ENCODE measurements at places on chromosomes 3 and 15.

DNA sequence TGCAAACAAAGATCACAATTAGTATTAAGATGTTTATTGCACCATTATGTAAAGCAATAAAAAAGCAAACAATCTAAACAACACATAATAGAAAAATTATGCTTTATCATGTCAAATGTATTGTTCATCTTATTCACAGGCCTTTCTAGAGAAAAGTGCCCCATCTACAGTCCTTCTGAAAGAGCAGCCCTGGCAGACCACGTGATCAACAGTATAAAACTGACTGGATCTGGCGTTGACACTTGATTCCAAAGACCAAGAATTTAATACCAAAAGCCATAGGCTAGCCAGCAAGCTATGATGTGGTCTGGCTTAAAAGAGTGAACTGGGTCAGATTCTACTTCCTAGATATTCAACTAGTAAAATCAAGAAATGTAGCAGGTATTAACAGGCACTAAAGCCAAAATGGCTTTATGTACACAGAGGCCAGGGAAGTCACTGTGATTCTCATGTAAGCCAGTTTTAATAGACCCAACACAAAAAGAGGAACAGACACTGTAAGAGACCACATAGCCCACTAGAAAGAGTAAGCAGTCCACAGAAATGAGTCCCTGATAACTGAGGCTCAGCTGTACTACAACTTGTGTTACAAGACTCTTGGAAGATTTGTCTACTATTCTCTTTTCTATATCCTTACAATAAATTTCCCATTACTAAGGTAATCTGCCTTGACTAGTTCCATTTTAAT lies 32.5 kb downstream of the DMXL2 start:
- DNase-seq: no peak

- no peak for DNase-seq
Observed at GRCh38 chr15:58447271-58448010, 15.7 kb downstream of the LIPC start.

- no peak for DNase-seq
Observed at GRCh38 chr3:7315037-7315436, 454.1 kb downstream of the GRM7 start.

DNA sequence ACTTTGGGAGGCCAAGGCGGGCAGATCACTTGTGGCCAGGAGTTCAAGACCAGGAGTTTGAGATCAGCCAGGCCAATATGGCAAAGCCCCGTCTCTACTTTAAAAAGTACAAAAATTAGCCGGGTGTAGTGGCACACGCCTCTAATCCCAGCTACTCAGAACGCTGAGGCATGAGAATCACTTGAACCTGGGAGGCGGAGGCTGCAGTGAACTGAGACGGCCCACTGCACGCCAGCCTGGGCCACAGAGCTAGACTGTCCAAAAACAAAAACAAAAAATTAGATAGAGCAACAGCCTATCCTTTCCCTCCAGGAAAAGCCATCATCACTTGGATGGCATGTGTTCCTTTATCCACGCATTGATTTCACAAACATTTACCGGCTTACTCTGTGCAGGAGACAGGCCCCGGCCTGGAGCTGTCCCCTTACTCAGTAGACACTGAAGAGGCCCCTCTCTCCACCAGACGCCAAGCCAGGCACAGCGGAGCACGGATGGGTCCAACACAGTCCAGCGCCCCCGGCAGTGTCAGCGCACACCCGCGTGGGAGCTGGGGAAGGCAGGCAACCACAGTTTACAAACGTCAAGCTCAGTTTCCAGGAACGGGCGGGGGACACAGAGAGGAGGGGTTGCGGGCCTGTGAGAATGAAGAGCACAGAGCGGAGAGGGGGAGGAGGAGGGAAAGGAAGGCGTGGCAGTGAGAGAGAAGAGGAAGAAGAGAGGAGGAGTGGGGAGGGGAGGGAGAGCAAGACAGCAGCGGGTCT lies 3.1 kb downstream of the GP5 start:
- peak; percentile 52 for DNase-seq

DNA sequence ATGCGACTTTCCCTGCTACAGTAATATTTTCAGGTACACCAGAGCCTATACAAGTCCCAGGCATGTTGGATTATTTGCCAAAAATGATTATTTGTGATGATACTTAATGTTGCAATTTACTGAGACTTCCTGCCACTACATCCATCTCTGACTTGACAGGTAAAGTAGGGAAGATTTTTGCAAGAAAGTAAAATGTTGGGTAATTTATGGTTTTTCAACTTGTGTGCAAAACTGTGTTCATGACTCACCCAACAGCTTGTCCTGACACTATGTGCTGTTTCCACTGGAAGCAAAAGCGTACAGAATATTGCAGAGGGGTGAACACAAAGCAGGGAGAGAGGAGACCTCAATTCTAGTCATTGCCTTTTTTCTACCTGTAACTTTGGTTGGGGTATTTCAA lies 5.4 kb upstream of the CRBN start:
- no peak for DNase-seq

GRCh38 chr3:104521606-104522336 lies 844.9 kb upstream of the ALCAM start:
- DNase-seq: no peak

DNA sequence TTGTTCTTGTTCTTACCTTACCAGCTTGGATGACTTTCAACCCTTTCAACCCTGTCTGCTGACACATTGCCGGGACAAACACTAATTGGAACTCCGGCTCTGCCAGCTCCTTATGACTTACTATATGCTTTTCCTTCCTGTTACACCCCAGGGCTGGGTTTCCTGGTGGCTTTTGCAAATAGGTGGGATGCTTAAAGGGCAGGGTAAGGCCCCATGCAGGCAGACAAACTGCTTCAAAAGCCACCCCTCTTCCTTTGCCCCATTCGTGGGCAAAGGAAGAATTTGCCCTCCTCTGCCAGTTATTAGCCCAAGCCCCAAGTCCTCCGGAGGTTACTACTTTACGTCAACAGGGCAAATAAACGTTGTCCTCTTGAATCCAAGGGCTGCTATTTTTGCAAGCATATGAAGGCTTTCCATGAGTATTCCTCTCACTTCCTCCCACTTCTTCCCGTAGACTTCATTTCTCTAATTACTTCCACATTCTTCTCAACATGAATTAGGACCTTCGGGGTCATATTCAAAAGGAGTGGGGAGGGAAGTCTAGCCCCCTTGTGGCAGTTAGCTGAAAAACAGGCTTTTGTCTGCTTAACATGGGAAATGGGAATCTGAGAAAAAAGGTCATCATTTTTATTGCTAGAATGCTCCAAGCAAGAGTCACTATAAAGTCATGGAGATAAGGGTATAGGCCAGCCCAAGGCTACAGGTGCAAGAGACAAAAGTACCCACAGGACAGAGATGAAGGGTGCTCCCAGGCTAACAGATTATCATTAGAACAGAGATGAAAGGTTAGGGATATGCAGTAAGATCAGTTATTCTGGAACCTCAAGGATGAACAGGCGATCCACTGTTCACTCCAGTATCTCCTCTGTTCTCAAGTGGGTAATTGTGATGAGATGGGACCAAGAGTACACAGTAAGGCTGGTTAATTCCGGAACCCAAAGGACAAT lies 56.3 kb upstream of the FSTL1 start:
- DNase-seq: no peak

GRCh38 chr3:64916937-64917336 lies 229.1 kb upstream of the ADAMTS9 start:
- DNase-seq: no peak

DNA sequence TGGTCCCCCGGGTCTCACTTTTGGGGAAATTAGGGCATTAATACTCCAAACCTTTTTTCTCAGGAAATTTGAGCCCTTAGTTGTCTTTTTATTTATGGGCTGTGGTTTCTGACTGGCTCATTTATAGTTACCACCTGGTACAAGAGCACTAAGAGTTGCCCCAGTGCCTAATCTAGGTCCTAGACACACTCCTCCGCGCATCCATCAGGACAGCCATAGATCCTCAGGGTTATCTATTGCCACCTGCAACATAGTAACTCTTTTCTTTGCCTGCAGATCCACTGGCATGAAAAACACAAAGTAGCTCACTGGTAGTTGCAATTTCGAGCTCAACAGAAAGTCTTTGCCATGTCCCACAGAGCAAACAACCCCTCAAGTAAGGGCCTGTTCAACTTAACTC lies 576.4 kb upstream of the ROBO2 start:
- no peak for DNase-seq

DNA sequence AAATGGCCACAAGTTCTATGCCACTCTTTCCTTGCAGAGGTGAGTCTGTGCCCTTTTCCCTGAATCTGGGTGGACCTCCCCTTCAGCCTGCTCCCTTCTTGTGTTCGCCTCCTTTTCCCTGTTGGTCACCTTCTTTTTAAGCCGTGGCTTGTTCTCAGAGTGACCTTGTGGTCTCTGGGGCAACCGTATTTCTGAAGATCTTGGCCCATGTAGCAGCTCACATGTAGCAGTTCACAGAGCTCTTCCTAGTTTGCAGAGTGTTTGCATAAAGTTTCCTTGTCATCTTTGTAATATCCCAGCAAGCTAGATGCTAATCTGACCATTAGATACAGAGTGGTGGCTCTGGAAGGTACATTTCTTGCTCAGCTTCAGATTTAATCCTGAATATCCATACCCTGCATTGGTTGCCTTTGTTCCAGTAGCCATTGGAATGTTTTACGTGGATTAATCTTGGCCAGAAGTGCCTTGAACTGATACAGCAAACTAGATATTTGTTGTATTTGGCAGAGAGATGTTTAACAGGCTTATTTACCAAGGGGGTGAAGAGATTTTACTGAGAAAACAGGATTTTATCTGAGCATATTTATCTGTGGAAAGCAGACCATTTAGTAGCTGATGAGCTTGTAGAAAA lies 40.7 kb upstream of the BSN start:
- no peak for DNase-seq

DNA sequence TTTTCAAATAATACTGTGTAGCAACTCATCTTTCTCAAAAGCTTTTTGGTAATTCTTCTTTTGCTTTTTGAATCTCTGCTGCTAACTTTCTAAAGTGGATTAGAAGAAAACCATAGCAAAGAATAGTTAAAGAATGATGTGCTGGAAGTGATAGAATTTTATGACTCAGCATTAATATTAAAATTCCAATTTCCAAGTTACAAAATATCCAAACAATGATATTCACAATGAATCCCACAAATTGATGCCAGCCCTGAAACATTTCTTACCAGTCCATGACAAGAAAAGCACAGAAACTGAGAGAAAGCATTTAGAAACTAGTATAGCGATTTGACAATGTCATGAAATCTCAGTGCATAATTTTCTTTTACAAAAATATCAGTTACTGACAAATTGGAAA lies 482.2 kb downstream of the RBMS3 start:
- DNase-seq: no peak

DNA sequence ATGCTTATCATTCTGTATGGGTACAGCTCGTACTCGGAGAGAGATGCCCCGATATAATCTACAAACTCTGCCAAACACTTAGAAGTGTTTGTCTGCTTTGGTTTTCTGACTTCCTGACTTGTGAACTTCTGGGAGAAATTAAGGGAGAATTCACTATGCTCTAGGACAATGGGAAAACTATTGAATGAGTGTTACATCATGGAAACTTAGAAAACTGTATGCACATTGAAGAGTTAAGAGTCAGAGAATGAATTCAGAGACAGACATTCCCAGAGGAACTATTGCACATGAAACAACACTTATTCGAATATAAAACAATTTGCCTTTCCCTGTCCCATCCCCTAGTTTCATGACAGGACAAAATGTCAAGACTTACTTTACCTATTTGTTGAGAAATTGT lies 57.8 kb downstream of the DTWD1 start:
- no peak for DNase-seq

- DNase-seq: no peak
Observed at GRCh38 chr3:136022529-136023263, 57.2 kb downstream of the PPP2R3A start.

DNA sequence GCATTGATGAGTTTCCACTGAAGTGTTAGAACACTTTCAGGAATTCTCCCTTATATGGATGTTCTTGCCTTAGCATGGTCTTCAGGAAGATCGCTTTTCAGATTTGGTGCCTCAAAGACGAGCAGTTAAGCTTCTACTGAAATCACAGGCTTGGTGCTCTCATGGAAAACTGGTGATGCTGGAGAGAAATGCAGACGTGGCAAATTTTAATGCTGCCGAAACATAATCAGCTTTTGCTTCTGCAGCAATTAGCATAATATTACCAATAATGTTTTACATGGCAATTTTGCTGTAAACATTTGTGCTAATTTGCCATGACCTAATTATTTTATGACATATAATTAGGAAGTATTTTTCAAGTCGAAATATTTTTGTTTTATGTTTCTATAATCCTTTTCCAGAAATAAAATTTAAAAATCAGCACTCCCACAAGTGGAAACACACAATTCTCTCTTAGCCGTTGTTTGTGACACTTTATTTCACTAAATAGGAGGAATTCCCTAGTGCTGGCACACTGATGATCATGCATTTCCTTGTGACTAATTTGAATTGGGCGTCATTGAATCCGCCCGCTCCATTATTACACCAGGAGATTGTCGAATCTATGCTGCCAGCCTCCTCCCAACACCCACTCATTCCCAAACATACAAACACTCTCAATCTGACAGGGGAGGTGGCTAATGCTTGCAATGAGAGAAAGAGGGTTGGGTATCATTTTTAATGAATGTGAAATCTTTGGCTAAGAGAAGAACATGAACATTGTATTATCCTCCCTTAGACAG lies 506.8 kb upstream of the PPP2R3A start:
- DNase-seq: no peak

DNA sequence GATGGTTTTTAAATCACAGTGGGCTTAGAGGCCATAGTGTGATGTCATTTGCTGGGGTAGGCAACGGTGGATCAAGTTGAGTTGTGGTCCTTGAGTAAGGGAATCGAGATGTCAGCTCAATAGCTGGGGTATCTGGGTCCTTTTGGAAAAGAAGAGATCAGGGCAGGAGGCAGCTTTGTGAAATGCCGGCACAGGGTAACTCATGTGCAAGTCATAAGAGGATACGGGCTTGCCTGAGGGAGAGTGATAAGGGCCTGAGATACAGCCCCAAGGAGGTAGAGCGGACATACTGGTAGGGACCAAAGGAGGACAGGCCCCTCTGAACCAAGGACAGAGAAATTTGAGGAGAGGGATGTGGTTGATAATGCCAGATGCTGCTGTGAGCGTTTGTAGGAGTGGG lies 4.2 kb upstream of the FAM131A start:
- DNase-seq: no peak

DNA sequence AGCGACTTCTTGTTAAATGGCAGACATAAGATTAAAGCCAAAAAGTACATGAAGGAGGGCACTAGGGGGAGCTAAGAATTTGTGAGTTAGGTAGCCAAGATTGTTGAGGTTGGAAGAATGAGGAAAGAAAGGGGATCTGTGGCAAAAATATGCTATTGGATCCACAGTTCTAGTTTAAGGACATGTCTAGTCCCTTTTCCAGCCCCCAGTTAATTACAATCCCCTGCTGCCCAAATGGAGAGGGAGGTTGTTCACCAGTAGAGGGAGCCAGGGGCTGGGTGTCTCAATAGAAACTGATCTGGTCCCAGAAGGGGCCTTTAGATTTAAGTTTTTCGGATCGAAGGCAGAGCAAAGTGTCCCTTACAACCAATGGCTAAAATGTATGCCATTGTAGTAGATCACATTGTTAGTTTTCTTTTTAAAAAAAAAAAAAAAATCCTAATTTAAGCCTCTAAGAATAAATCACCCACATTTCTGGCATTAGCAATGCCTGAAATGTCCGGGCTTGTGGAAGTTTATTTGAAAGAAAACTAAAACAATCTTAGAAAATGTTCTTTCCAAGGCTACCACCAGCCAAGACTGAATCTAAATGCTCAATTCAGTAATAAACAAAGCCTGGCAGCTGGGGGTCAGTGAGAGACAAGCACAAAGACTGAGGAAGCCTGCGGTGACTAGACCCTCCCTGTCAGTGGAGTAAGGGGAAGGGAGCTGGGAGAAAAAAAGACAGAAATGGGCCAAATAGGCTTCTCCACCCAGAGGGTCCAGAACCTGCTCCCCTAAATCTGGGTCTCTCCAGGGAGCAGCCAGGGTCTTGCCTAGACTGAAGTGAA lies 7.1 kb downstream of the COL8A1 start:
- DNase-seq: no peak

Data from stimulated activated naive CD4-positive, alpha-beta T cell (primary cell).